ENCODE measurements at places on chromosomes 11 and 22.

DNA sequence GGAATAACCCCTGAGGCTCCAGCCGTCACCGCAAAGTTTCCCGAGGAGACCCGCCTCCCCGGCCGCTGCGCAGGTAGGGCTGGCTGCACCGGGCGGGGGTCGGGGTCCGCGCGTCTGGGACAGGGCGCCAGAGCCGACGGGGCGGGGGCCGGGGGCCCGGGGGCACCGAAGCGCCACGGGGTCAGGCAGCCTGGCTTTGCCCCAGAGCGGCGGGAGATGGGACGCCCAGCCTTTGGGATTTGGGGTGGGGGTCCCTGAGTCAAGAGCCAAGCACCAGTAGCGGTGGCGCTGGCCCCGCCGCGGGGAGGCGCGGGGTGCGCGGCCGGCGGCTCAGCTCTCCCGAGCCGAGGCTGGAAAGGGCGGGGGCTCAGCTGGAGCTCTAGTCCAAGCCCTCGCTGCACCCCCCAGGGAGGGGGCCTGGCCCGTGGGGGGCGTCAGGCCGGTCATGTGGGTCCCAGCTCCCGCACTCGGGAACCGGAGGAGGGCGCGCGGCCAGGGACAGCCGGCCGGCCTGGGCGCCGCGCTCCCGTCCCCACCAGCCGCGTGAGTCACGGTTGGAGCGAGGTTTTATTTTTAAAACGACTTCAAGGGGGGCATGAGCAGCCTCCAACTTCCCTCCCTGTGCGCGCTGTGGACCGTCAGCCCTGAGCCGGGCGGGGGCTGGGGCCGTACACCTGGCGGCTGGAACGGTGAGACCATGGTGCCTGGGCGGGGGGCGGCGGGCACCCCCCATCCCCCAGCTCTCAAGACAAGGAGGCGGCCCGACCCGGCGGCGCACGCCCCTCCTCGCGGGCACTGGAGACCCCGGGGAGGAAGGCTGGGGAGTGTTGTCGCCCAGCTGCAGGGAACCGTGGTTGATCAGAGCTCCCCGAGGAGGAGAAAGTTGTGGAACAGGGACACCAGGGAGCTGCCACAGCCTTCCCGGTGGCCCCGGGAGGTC is 626 bp downstream of the FLRT1 start:
- peak; percentile 14 for DNase-seq

DNA sequence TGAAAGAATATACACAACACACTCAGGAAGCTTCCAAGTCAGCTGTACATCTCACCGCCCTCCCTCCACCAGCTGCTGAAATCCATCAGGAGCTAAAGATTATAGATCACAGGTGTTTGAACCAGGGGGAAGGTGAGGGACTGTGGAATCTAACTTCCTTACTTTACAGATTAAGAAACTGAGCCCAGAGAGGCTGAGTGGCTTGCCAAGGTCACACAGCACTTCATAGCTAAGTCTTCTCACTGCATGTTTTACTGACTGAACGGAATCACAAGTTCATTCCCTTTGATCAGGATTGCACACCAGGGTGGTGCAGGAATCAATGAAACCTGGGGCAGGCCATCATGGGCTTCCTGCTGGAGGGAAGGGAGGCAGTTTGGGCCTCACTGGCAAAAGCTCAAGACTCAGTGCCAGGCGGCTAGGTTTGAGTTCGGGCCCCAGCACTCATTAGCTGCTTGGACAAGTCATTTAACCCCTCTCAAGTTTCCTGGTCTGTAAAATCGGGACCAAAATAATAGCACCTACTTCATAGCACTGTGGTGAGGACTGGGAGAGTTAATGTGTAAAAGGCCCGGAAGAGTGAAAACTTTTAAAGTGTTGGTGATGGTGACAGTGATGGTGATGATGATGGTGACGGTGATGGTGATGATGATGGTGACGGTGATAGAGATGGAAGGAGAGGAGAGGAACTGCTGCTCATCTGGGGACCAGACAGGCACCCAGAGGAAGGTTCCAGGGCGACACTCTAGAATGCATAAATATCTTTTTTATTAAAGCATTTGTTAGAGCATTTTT is 8.2 kb downstream of the CD5 start:
- no peak for DNase-seq

GRCh38 chr11:43943931-43944751 is 1.7 kb downstream of the C11orf96 start:
- DNase-seq = peak; percentile 51

DNA sequence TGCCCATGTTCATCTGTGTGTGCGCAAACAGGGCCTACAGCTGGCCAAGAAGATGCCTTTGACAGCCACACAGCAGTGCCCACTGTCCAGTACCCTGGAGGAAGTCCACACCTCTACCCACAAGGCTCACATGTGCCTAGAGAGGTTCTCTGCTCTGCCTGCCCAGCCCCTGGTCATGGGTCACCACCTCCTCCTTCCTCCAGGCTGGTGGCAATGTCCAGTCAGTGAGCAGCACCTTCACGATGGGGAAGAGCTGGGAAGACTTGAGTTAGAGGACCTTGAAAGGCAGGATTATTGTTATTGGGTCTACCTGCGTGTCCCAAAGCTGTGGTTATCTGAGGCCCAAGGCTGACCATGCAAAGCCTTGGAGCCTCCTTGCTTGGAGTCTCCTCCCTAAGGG is 28.4 kb upstream of the TTC12 start:
- no peak for DNase-seq

- no peak for DNase-seq
Measured at GRCh38 chr11:61534025-61534932, 25.7 kb downstream of the LRRC10B start.

GRCh38 chr11:64232182-64232966 is 2.0 kb upstream of the VEGFB start:
- no peak for DNase-seq
